ENCODE measurements at places on chromosomes 7 and 10.

DNA sequence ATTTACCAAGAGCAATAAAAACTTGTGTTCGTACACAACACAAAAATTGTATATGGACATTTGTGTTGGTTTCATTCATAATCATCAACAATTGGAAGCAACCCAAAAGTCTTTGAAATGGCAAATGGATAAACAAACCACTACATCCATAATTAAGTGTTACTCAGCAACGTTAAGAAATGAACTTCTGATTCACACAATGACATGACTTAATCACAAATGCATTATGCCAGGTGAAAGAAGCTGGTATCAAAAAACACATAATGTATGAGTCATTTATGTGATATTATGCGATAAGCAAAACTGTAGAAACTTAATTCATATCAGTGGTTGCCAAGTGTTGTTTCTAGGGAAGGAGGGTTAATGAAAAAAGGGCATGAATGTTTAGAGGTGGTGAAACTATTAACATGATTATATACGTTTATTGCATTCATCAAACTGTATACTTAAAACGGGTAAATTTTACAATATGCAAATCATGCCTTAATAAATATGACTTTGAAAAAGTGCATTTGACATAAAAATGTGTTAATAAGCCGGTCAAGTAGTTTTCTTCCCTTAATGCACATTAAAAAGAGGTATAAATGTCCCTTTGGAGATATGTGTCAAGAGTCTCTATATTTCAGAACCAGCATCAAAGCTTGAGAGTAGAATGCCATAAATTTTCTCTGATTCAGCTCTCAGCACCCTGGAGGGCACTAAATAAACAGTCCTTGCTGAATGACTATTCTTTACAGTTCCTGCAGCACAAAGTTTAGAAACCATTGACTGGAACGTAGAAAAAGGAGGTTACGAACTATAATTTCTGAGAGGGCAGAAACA lies 84.8 kb upstream of the GRM3 start:
- no peak for DNase-seq

- no peak for DNase-seq
Observed at GRCh38 chr10:99484626-99485581, 47.8 kb upstream of the NKX2-3 start.

DNA sequence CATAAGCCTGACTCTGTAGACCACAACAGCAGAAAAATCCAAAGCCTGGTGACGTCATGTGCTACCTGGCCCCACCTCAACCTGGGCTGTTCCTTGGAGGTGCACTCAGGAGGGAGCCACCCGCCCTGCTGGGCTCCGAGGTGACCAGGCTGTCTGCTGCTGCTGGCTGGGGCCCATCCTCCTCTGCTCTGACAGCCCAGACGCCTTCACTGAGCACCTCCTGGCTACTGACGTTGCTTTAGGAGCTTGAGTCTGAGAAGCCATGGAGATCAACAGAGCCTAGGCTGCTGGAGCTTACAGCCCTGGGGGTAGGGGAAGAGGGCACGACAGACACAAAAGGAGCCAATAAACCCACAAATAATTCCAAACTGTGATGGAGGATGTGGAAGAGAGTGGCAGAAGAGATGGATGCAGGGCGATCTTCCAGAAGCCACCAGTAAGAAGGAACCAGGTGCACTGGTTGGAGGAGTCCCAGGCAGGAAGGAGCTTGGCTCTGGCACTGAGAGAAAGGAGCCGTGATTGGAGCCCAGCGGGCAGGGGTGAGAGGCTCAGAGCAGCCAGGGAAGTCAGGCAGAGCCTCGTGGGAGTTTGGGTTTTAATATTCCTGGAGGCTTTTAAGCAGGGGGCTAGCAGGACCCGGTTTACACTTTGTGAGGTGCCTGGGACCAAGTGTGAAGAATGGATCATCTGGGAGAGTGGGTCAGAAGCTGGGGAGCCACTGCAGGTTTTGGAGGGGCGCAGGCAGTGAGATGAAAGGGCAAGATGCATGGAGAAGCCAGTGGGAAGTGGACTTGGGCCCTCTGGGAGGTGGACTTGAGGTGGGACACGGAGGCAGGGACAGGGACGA lies 1.7 kb upstream of the PTPRE start:
- DNase-seq = no peak

DNA sequence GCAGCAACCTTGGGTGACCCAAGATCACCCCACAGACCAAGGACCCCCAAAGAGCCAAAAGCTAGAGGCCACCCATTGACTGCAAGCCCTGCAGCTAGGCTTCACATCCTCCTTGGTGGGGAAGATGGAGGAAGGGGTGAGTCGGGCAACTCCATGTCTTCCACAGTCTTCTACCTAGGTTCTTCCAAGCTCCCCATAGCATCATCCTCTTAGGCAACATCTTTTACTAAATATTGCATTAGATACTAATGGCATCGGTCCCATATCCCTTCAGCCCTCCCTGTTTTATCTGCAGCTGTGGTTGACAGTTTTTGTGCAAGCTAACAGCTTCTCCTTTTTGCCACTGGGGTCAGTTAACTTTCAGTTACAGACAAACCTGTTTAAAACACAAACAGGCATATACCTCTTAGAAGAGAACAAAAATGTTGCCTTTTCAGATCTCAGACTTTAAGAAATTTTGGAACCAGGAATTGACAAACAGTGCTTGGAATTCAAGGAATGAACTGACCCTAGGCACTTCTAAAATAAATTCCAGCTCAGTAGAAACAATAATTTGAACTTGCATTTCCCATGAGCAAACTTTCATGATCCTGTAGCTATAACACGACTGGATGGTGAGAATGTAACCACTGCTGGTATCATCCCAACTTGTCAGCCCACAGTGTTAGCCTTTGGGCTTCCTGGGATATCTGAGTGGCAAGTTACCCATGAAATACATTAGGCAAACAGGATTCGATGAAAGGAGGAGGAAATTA lies 33.9 kb upstream of the MSMB start:
- DNase-seq = no peak

DNA sequence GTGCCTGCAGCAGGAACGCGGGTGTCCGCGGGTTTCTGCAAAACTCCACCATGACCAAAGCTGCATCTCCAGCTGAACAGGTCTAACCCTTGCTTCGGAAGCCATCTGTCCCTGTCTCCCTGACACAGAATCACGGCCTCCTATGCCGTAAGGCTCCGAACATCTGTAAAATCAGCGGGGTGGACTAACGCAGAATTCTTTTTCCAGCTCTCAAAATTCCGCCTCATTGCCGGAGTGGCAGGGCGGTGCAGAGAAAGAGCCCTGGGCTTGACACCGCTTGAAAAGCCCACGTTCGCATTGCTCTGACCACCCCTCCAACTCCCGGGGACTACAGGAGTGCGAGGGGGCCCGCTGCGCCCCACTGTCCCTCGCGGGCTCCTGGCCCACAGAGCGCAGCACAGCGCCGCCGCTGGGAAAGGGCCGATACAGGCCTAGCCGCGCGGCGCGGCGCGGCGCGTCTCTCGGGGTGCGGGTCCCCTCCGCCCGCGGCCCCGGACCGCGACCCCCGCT lies 409 bp downstream of the DNMBP start:
- no peak for DNase-seq

- no peak for DNase-seq
Observed at GRCh38 chr10:126930883-126931503, 25.8 kb downstream of the DOCK1 start.

DNA sequence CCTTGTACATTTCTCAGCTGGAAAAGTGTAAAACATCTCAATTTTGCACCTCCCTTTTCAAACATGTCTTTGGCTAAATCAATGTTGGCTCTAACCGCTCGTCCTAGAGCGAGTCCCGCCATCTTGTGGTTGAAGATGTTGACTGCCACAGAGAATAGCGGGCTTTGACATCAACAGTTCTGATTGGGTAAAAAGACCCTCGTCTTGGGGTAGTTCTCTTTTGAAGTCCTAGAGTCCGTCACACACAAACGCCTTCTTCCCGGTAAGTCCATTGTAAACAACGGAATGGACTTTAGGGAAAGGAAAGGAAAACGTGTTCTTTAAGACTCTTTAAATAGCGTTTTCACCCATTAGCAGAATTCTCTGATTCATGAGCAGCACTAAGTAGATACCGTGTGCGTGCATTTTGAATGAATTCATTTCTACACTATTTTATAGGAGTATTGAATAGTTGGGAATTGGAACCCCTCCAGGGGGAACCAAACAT lies 452 bp upstream of the RPP30 start:
- peak; percentile 36 for DNase-seq

GRCh38 chr10:132111871-132112341 lies 46.2 kb downstream of the JAKMIP3 start:
- DNase-seq = no peak

GRCh38 chr10:113216102-113216501 lies 266.1 kb downstream of the TCF7L2 start:
- no peak for DNase-seq

GRCh38 chr7:132544999-132545398 lies 31.3 kb downstream of the PLXNA4 start:
- DNase-seq = no peak

DNA sequence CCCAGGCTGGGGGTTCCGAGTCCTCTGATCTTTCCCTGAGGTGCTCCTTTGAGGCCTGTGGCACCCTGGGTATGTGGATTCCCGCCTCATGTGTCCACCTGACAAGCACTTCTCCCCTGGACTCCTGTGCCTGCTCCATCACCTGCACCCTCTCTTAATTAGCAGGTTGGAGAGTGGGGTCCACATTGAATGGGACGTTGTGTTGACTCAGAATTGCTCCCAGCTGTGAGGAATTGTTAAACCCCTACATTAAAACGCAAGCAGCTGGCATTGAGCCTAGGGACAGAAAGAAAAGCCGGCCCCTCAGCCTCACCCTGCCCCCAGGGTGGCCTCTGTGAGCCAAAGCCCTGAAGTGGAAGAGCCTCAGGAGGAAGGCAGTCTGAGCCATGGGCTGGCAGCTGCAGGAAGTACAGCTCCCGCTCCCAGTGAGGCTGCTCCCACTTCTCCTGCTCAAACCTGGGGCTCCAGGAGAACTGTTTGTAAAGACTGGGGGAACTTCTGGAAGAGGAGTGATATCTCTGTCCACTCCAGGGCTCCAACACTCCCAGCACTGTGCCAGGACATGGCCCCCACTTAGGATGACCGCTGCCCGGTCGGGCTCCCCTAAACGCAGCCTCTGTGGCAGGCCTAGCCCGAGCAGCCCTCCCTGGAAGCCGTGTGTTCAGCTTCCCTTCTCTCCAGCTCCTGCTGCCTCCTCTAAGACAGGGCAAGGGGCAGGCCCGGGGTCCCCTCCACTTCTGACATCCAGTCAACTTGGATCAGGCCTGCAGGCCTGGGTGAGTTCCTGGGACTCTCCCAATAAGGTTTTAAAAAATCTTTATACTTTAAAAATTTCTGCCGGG lies 1.8 kb upstream of the OPN4 start:
- DNase-seq = no peak

DNA sequence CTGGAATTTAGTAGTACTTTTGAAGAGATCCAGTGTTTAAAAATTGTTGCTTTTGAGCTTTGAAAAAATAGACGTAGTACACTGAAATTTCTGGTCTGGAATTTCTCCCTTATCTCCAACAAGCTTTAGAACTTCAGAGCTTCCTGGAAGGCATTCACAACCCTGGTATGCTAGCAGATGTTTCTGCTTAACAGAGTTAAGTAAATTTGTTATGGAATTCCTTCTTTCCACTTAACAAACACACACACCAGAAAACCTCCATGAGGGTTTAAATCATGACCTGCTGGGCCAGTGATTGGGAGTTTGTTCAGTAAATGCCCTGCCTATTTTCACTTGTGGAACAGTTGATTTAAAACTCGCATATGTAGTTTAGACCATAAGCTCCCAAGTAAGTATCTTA lies 13.7 kb downstream of the ASB15 start:
- no peak for DNase-seq

DNA sequence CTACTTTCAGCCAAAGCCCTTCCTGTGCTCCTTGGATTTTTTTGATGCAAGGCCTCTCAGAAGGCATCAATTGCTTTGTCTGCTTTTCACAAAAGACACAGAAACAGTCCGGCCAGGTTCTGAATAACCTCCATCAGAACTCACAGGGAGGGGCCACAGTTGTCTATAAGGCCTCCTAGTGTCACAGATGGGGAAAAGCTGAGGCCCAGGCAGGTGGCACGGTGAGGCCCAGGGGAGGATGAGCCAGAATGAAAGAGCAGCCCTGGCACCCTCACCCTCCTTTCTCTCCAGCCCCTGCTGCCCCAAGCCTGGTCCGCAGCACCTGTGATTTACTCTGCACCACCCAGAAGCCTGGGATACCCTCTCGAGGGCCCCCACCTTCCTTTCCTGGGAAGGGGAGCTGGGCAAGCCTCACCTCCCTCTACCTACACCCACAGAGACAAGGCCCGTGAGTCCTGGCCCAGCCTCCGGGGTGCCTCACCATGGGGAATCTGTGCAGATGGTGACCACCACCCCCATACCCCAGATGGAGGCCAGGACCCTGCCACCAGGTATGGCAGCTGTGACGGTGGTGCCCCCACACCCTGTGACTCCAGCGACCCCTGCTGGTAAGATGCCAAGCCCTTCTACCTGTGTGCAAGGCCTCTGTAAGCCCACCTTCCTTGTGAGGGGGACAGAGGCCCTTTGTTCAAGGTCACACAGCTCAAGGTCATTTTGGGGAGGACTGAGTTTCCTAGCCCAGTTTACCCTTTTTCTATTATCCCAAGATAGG lies 26.2 kb upstream of the ZNF467 start:
- DNase-seq = peak; percentile 38

DNA sequence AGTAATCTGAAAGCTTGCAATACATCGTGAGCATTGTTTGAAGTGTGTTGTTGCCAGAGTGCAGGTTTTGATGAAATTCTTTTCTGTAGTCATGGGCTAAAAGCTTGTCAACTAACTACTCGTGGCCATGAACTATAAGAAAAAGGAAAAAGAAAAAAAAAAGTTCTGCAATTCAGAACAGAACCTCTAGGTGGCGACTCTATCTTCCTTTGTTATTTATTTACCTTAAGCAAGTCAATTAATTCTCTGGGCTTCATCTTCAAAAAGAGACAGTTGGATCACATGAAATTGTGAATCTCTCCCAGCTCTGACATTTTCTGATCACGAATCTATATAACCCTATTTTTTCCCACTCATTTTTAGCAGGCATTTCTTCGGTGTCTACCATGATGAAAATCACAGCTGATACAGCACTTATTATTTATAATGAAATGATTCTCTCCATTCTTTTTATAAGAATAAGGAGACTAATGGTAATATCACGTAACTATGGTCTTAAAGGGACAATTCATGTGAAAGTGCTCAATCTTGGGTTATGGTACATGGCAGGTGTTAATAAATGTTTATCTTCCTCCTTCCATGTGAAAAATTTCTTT lies 18.8 kb downstream of the TMEM196 start:
- no peak for DNase-seq
